GM23248 (cell line): ENCODE measurements at places on chromosomes 1 and 21.

DNA sequence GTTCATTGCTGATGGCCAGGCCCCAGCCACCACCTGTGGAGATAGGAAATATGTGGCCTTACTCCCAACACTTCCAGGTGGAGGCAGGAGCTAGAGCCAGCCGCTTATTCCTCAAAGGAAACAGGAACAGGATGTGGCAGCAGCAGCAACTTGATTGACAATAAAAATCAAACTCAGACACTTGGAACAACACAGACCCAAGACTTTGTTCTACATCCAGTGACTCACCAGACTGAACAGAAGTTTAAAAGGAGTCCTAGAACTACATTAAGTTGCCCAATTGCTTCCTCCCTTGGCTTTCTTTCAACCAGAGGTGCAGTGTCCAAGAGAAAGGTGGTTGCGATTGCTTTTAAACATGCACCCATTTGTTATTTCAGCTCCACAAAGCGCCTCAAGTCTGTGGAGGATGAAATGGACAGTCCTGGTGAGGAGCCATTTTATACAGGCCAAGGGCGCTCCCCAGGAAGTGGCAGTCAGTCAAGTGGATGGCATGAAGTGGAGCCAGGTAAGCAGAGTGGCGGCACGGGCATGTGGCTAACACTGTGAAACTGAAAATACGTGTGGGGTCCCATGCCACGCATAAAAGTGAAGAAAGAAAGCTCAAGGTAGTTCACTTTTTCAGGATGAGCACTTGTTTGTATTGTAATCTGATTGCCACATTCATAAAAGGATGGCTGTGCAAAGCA lies 276.6 kb downstream of the NFIA start:
- no peak overlapping the region for H3K27ac ChIP-seq
- H3K4me3 ChIP-seq: no peak overlapping the region
- DNase-seq: peak; percentile 3
- H3K27me3 ChIP-seq: no peaks in the 10 kb centered on the region
- H3K36me3 ChIP-seq: no peaks in the 10 kb centered on the region

DNA sequence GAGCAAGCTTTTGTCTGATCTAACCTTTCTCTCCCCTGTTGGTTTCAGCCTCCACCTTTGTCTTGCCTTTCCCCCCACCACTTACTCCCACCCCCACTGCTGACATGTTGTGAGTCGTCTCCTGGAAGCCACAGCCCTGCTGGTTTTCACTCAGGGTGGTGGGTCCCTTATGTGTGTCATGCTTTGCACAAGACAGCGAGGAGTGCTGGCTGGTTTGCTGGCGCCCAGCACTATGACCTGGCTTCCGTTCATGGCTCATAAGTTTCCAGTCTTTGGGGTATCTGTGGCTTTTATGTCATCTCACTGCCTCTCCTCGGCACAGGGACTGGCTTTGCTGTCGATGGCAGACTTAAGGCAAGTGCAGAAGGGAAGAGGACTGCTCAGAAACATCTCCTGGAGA lies 177.7 kb downstream of the KIF26B start:
- no peaks in the 10 kb centered on the region for H3K36me3 ChIP-seq
- 0 out of 2 replicates have a peak overlapping the region, but pooled peaks have one; percentile 8 for H3K27ac ChIP-seq
- peaks cover 9% of the 10 kb centered on the region; the same call in 1 of the 2 replicates for H3K4me1 ChIP-seq
- H3K27me3 ChIP-seq: no peaks in the 10 kb centered on the region
- DNase-seq: peak; percentile 67

DNA sequence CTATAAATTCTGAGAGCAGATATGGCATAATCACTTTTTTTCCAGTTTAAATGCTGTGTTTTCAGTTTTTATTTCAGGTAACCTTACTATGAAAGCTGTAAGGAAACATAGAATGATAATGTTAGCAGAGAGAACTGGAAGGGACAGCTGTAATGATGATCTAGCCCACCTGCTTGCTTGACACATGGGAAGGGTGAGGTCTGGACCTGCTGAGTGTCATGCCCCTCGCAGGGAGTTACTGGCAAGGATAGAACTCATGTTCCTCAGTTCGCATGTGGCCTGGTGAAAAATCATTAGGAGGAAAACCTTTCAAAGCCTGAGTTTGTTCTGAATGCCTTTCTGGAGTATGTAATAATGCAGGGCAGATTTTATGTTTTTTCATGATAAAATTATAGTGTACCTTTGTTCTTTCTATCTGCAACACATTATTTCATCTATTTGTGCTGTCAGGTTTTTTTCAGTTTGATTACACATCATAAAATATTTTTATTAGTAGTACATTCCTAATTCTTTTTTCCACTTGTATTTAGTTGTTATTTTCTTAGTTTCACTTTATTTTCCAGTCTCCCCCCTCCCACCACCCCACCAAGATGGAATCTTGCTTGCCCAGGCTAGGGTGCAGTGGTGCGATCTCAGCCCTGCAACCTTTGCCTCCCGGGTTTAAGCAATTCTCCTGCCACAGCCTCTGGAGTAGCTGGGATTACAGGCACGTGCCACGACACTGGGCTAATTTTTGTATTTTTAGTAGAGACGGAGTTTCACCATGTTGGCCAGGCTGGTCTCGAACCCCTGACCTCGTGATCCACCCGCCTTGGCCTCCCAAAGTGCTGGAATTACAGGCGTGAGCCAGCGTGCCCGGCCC lies 8.0 kb downstream of the DDI2 start:
- H3K4me1 ChIP-seq: peaks cover 34% of the 10 kb centered on the region
- no peak overlapping the region for H3K27ac ChIP-seq
- no peak overlapping the region for H3K4me3 ChIP-seq
- no peak for DNase-seq

DNA sequence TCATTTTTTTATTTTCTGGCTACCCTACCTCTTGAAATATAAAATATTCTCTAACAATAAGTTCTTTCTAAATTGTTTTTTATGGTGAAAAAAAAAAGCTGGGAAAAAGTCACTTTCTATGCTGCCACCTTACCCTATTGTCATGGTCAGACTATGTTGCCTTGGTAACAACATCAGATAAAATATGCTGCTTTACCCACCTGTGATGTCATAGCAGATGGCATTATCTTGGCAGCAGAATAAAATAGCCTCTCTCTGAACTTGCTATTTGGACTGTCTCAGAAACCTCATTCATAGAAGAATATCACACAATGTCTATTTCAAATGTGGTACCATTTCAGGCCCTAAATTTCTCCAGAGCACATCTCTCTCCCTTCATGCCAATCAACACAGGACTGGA lies 69.6 kb upstream of the SGIP1 start:
- DNase-seq: peak; percentile 36
- no peak overlapping the region for H3K4me3 ChIP-seq
- no peaks in the 10 kb centered on the region for H3K36me3 ChIP-seq
- peak overlapping the region; percentile 98 for H3K27ac ChIP-seq

GRCh38 chr1:107687849-107688753 lies 276.9 kb downstream of the VAV3 start:
- no peaks in the 10 kb centered on the region for H3K36me3 ChIP-seq
- H3K27ac ChIP-seq: no peak overlapping the region
- peaks cover 2% of the 10 kb centered on the region; the same call in 1 of the 2 replicates for H3K4me1 ChIP-seq
- no peaks in the 10 kb centered on the region for H3K27me3 ChIP-seq
- no peak overlapping the region for H3K4me3 ChIP-seq

DNA sequence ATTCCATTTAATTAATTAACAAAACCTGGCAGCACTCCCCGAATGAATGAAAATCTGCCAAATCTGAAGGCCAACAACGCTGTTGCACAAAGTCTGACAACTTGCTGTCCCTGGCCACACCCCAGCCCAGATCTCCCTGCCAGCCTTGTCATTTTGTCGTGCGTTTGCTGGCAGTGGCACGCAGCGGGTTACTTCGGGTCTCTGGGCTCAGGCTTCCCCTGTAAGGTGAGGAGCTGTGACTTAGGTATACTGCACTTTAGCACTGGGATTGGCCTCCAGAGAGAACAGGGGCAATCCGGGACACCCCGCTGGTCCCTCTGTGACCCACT lies 34.3 kb upstream of the SIM2 start:
- no peak for DNase-seq
- peaks cover 58% of the 10 kb centered on the region for H3K27me3 ChIP-seq
- H3K27ac ChIP-seq: no peak overlapping the region
- no peak overlapping the region for H3K4me3 ChIP-seq
- H3K36me3 ChIP-seq: no peaks in the 10 kb centered on the region

GRCh38 chr1:119416006-119416640 lies 1.2 kb downstream of the HSD3B2 start:
- no peaks in the 10 kb centered on the region for H3K36me3 ChIP-seq
- peaks cover 26% of the 10 kb centered on the region for H3K27me3 ChIP-seq
- H3K4me3 ChIP-seq: no peak overlapping the region
- H3K4me1 ChIP-seq: no peaks in the 10 kb centered on the region
- no peak for DNase-seq
- no peak overlapping the region for H3K27ac ChIP-seq

DNA sequence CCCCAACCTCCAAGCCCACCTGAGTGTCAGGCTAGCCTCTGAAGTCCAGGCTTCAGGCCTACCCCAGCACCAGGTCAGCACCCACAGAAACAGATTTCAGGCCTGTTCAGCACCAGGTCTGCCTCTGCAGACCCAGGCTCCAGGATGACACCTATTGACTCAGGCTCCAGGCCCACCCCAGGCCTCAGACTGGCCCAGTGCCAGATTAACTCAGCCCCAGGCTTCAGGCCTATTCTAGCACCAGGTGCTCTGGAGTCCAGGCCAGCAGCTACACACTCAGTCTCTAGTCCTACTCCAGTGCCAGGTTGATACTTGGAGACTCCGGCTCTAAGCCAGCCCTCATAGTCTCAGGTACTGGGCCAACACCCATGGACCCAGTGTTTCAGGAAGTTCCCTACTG lies 541.7 kb upstream of the PBX1 start:
- H3K36me3 ChIP-seq: no peaks in the 10 kb centered on the region
- no peak overlapping the region for H3K4me3 ChIP-seq
- DNase-seq: no peak

- H3K4me3 ChIP-seq: no peak overlapping the region
- H3K4me1 ChIP-seq: 0 out of 2 replicates have a peak, but pooled peaks cover 7% of the 10 kb centered on the region
- H3K36me3 ChIP-seq: no peaks in the 10 kb centered on the region
- H3K27me3 ChIP-seq: no peaks in the 10 kb centered on the region
- H3K27ac ChIP-seq: no peak overlapping the region
These were observed 17.1 kb upstream of the KIF1B start for GRCh38 chr1:10193288-10193687.

GRCh38 chr1:40257313-40257687 lies 736 bp upstream of the ZMPSTE24 start:
- H3K4me3 ChIP-seq: peak overlapping the region; percentile 91
- H3K27me3 ChIP-seq: no peaks in the 10 kb centered on the region
- peak; percentile 62 for DNase-seq
- H3K27ac ChIP-seq: peak overlapping the region; percentile 94

GRCh38 chr21:21688889-21689288 lies 690.7 kb downstream of the NCAM2 start:
- H3K27me3 ChIP-seq: no peaks in the 10 kb centered on the region
- DNase-seq: peak; percentile 53
- H3K36me3 ChIP-seq: no peaks in the 10 kb centered on the region
- no peak overlapping the region for H3K4me3 ChIP-seq
- no peaks in the 10 kb centered on the region for H3K4me1 ChIP-seq
- H3K27ac ChIP-seq: no peak overlapping the region
